Thoracic aorta (tissue), 2 donors: ENCODE measurements at places on chromosomes 13 and 19.
A peak's percentile ranks its signal among the peaks of the same experiment; 100 is the strongest.

DNA sequence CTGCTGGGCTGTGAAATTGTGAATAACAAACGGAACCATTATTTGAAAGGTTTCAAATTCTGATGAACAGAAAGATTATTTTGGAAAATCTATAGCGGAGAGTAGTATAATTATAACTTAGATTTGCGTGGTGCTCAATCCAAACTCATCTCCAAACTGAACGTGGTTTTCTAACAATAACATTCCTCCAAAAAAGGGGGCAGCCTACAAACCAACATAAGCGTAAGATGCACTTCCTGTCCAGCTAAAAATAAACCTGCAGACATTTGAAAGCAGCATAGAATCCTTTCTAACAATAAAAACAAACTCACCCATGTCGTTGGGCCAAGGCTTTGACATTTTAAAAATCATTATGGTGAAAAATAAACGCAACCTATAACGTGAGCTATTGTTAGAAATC lies 178.4 kb downstream of the COL4A1 start:
- DNase-seq = no peak

DNA sequence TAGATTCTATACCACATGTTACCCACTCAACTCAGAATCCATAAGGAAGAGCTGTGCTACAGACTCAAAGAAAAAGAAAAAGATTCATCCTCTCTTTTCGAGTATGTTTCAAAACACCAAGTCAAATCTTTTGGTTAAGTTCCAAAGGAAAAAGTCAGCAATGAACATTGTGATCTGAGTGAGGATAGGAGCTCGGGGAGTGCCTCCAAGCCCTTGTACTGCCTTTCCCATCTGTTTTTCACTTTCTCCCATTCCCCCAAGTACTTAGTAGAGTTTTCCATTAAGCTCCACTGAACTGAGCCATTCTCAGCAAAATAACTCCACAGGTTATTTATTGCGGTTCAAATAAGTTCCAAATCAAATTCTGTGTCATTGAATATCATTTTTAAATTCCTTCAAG lies 47.7 kb upstream of the MAB21L1 start:
- DNase-seq = no peak

DNA sequence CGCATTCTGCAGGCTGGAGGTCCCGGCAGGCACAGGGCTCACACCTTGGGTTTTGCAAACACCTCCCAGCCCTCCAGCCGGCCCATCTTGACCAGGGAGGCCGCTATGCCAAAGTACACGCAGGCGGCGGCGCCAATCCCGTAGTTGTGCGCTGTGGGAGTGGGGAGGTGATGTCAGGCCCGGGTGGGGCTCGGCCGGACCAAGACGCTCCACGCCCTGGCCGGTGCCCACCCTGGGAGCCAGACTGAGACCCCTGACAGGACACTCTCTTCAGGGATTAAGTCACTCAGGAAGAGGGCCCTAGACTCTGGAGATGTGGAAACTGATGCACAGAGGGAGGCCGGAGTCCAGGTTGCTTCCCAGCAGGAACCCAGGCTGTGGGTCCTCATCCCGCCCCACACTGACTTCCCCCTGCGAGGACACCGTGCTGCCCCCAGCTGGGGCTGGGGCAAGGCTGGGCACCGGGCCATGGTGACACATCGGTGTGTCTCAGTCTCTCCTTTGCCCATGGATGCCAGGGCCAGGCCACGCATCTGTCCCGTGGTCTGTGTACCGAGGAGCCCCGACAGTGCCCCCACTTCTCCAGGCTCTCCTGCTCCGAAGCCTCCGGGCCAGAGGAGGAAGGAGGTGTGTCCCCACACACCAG lies 8.8 kb downstream of the NDUFA11 start:
- DNase-seq = no peak

- DNase-seq = no peak
Observed at GRCh38 chr13:38204556-38204955, 145.1 kb upstream of the UFM1 start.

- DNase-seq = no peak
Observed at GRCh38 chr19:55559684-55560083, 14.3 kb upstream of the SBK3 start.

DNA sequence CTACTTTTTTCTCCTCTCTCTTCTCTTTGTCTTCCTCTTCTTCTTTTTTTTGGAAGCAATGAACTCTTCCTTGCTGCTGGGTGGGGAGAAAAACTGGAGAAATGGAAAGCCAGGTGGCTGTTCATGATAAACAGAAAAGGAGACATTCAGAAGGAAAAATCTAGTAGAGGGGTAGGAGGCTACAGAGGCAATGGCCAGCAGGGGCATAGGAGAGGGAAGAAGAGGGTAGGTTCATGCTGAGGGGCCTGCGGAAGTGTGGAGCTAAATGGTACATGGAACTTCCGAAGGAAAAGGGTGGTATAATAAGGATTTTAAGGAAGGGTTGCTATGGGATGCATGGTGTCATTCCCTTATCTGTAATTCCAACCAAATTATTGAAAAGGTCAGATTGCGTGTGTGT lies 17.5 kb upstream of the HS6ST3 start:
- DNase-seq = no peak

DNA sequence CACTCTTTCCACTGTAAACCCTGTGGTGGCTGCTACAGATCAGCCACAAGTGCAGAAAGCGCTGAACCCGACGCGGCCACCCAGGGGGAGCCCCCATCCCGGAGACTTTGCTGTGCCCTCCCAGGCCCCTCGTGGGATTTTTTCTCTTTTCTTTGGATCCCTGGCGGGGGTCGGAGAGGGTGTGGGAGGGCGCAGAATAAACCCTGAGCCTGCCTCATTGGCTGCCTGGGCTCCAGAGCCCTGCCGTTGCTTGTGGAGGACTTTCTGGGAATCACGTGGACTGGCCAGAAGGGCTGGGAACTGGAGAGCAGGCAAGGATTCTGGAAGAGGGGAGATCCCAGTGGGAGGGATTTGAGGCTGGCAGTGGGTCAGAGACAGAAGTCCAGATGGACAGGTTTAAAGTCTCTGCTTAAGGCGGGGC lies 24.9 kb downstream of the GADD45B start:
- no peak for DNase-seq

GRCh38 chr13:41552031-41552430 lies 94.7 kb downstream of the RGCC start:
- no peak for DNase-seq

DNA sequence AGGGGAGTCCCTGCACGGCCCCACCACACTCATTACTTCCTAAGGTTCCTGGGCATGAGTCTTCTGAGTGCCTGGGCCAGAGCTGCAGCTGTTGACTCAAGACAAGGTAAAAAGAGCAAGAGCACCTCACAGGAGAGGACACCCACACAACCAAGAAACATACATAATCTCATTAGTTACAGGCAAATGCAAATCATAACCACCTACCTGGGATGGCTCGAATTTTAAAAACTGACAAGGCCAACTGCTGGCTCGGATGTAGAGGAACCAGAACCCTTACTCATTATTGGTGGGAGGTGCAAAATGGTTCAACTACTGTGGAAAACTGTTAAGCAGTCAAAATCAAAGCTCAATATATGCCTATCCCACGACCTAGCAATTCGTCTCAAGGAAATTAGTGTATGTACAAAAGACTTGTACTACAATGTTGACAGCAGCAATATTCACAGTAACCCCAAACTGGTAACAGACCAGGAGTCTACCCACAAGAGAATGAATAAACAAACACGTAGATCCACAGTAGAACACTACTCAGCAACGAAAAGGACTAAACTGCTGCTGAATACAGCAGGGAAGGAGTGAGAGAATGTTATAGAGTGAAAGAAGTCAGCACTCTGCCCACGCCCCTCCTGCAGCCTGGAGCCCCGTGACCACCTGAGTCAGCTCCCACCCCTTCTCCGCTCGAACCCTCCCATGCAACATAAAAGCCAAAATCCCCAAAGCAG lies 15.8 kb downstream of the AKT2 start:
- DNase-seq = no peak

- DNase-seq = no peak
Observed at GRCh38 chr19:47735131-47735530, 10.2 kb upstream of the NOP53 start.

- no peak for DNase-seq
Observed at GRCh38 chr19:45103156-45103507, 10.2 kb downstream of the PPP1R37 start.

DNA sequence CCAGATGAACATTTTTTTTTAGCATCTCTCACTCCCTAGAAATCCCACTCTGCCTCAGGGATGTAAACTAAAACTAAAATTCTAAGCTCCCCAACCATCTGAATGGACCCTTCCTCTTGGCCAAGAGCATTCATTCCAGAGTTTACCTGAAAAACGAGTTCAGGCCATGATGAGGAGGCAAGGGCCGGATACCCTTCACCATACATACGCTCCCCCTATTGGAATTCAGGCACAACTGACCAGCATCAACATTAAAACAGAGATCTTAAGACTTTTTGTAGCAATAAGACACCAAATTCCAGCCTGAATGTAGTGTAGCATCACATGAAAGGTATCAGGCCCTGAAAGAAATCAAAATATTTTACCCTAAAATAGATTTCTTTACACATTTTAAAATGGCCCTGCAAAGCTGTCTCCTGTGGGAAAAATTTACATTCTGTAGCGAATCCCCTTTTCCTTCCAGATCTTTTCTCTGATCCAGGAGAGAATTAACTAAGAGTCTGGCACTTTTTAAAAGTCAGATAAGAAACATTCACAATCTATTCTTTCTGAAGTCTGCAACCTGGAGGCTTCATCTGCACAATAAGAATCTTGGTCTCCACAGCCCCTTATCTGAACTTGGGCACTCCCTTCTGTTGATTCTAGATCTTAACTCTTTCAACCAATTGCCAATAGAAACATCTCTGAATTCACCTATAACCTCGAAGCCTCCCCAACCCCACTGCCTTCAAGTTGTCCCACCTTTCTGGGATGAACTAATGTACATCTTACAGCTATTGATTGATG lies 888.5 kb downstream of the UQCRFS1 start:
- no peak for DNase-seq

DNA sequence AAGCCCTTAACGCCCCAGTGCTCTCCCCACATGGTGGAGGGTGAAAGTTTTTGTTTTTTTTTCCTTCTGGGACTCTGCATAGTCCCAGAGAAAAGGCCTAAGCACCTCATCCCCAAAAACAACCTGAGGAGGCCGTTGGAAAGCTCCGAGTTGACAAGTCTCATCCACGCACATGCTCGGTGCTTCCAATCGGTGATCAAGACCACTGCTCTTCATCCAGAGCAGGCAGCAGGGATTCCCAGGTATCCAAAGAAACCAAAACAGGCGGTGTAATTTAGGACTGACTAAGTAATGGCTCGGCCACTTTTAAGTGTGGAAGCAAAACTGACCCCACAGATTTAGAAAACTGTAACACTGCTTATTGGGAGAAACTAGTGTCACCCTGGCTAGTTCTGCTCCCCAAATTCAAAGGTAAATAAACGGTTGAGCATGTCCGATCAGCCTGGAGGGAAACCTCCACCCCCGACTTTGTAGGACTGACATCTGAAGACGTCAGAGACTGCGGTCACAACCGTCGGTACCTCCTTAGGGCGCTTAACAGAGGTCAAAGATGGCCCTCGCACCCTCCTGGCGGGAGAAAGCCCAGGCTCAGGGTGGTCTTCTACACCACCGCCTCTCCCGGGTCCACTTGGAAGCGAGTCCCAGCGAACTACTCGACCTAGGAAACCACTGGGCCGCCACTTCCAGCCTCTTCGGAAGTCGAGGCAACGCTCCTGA lies 997 bp upstream of the ZNF446 start:
- no peak for DNase-seq

- DNase-seq = no peak
Observed at GRCh38 chr19:16001481-16002312, 52.9 kb downstream of the OR10H4 start.

DNA sequence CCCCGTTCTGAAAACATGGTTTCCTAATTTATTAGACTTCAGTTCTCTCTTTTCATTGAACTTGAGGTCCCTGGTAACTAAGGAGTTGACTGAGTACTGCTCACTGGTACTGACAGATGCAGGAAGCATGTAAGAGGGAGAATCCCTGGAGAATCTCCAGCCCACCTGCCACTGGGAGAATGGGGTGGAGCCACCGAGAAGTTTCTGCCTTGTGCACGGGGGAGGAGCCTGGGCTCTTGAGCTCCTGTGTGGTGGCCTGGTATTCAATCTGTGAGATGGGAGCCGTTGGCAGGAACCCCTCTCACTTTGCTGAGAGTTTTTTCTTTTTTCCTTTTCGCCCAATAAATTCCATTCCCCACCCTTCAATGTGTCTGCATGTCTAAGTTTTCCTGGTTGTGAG lies 13.2 kb upstream of the AKAP11 start:
- DNase-seq = no peak

GRCh38 chr19:42165146-42165545 lies 32.9 kb upstream of the POU2F2 start:
- DNase-seq = no peak

DNA sequence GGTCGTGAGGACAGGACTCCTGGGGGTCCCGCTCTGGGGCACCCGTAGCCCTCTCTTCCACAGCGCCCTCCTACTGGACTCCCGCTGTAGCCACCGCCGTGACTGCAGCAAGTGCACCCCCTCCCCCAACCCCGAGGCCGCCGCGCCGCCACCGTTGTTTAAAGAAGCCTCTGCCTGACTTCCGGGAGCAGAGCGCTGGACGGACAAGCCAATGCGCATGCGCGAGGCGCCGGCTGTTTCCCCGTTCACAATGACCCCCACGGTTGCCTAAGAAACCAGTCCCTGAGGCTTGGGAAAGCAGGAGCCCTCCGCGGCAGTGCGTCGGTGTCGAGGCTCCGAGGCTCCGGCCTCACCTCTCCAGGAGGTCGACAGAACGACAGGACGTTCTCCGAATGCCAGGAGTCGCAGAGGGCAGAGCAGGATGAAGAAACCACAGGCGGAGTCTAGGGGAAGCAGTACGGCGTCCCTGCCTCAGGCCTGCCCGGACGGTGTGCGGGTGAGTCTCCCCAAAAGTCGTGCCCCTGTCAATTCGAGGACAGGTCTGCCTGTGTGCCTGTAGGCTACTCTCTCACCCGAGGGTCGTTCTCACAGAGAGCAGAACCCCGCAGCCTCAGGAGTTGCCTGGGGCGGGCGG lies 70.5 kb upstream of the ZNF420 start:
- DNase-seq = no peak

GRCh38 chr13:113153810-113154748 lies 4.4 kb upstream of the PROZ start:
- DNase-seq = peak; percentile 38

DNA sequence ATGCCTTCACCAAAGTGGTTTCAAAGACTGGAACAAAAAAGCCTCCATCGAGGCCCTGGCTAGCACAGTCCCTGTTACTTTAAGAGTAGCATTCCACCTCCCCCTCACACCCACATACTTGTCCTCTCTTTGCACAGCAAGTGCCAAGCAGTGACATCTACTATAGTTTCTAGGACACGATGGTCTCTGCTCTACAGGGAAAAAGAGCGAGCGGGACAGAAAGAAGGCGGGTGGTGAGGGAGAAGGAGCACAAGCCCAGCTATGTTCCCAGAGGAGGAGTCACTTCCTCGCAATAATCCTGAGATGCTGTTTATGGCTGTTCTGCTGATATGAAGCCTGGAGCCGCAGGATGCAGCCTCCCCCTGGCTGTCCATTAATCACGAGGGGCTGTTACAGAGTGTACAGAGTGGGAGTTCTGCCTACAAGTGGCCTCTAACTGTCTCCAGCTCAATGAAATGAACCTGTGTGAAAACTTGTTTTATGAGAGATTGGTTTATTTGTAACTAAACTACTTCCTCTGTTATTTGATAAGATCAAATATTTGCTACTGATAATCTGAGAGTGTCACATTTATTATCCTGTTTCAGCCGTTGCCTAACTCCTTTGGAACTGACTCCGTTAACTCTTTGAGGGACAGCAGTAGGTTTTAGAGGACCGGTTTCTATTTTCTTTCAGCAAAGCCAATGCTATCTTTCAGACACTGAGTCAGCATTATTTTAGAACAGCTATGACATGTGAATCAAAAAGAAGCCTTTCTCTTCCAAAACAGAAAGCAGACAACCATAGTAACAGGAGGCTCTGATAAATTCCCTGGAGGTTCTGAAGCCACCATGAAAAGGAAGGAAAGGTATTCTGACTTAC lies 208.0 kb downstream of the SPRY2 start:
- peak; percentile 38 for DNase-seq
